CD4-positive, alpha-beta T cell (primary cell): ENCODE measurements at places on chromosomes 4 and X. TPM values are rescaled to one million over a fixed set of nuclear protein-coding genes. Genes with fewer than 3 reads are reported as not detected.

- no peaks in the 10 kb centered on the region for H3K4me1 ChIP-seq
- H3K27me3 ChIP-seq = peaks cover 2% of the 10 kb centered on the region
- no peak for DNase-seq
- no peak overlapping the region for H3K27ac ChIP-seq
- no peaks in the 10 kb centered on the region for H3K36me3 ChIP-seq
Measured at GRCh38 chr4:6527683-6528595, 47.0 kb upstream of the MAN2B2 start.

- H3K27me3 ChIP-seq = no peaks in the 10 kb centered on the region
- DNase-seq = no peak
- H3K4me1 ChIP-seq = no peaks in the 10 kb centered on the region
- H3K36me3 ChIP-seq = no peaks in the 10 kb centered on the region
- H3K4me3 ChIP-seq = no peak overlapping the region
Measured at GRCh38 chr4:97027728-97028410, 1115.4 kb downstream of the STPG2 start.

Gene NFXL1
- total RNA-seq = 9.0 TPM

GRCh38 chrX:16671005-16671404, 21.0 kb downstream of the S100G start:
- no peak overlapping the region for H3K27ac ChIP-seq
- H3K36me3 ChIP-seq = no peaks in the 10 kb centered on the region

GRCh38 chrX:40006106-40007017, 91.4 kb downstream of the BCOR start:
- H3K4me1 ChIP-seq = peaks cover 48% of the 10 kb centered on the region
- DNase-seq = no peak
- H3K27ac ChIP-seq = no peak overlapping the region
- H3K27me3 ChIP-seq = peaks cover 20% of the 10 kb centered on the region
- H3K36me3 ChIP-seq = no peaks in the 10 kb centered on the region

Gene TCEAL4
- total RNA-seq = 11.1 TPM

DNA sequence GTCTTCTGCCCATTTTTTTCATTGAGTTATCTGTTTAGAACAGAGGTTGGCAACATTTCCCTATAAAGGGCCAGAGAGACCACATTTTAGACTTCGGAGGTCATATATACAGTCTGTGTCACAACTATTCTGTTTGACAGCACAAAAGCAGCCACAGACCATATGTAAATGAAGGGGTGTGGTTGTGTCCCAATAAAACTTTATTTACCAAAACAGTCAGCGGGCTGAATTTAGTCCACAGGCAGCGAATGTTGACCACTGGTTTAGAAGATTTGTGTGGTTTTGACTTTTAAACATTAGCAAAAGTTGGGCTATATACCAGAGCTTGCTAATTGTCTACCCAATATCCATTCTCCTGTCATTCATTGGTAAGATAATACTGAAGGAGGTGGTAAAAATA, 150.8 kb downstream of the AMELX start:
- DNase-seq = no peak
- H3K27ac ChIP-seq = no peak overlapping the region

DNA sequence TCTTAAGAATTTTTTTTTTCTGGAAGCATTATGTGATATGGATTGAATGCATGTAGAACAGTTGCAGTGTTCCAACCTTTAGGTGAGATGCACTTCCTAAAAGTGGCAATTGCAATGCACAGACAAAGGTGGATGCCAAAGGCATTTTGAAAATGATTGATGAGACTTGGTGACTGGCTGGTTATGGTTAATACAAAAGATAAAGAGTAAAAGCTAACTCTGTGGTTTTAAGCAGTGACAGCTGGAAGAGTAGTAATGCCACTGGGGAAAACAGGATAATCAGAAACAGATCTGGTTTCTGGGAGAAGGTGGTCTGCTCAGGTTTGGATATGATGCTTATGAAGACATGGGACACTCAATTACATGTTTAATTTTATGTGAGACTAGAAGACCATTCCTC, 345.6 kb downstream of the RPA4 start:
- H3K4me3 ChIP-seq = no peak overlapping the region
- H3K27me3 ChIP-seq = no peaks in the 10 kb centered on the region
- no peak overlapping the region for H3K27ac ChIP-seq
- H3K4me1 ChIP-seq = no peaks in the 10 kb centered on the region

- H3K27me3 ChIP-seq = no peaks in the 10 kb centered on the region
- no peak overlapping the region for H3K4me3 ChIP-seq
Measured at GRCh38 chrX:52979568-52979967, 21.2 kb upstream of the FAM156A start.

DNA sequence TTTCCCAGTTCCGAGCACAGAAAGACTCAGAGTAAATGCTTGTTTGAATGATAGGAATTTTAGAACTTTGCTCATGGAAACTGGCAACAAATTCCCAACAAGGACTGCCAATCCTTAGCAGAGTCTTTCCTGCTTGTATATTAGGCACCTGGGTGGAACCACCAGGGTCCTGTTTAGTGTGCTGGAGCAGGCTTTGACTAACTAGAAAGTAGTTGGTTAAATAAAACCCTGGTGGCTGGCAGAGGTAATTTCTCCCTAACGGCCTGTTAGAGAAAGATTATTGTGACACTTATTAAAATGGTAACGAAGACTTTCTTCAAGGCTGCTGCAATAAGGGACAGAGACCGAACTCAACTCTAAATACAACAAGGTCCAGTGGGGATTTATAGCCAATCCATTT, 103.6 kb upstream of the TEX13D start:
- H3K4me1 ChIP-seq = peaks cover 24% of the 10 kb centered on the region
- H3K4me3 ChIP-seq = no peak overlapping the region
- no peaks in the 10 kb centered on the region for H3K36me3 ChIP-seq

Gene CCDC160
- total RNA-seq = not detected

- H3K4me3 ChIP-seq = peak overlapping the region; percentile 55
- H3K27me3 ChIP-seq = no peaks in the 10 kb centered on the region
- DNase-seq = no peak
- H3K27ac ChIP-seq = peak overlapping the region; percentile 42
- peaks cover 27% of the 10 kb centered on the region for H3K4me1 ChIP-seq
Measured at GRCh38 chr4:38805530-38806145, 1.0 kb upstream of the TLR1 start.

GRCh38 chr4:4541040-4541631, 712 bp downstream of the STX18 start:
- H3K4me1 ChIP-seq = peaks cover 32% of the 10 kb centered on the region
- H3K36me3 ChIP-seq = peaks cover 5% of the 10 kb centered on the region
- H3K27ac ChIP-seq = peak overlapping the region; percentile 81
- no peaks in the 10 kb centered on the region for H3K27me3 ChIP-seq
- H3K4me3 ChIP-seq = peak overlapping the region; percentile 92
- DNase-seq = peak; percentile 36

GRCh38 chrX:71997320-71997719, 86.7 kb downstream of the NHSL2 start:
- H3K4me3 ChIP-seq = no peak overlapping the region
- DNase-seq = no peak
- no peaks in the 10 kb centered on the region for H3K36me3 ChIP-seq
- H3K4me1 ChIP-seq = peaks cover 15% of the 10 kb centered on the region
- H3K27ac ChIP-seq = no peak overlapping the region
- H3K27me3 ChIP-seq = no peaks in the 10 kb centered on the region

GRCh38 chr4:151665022-151665784, 95.6 kb downstream of the GATB start:
- no peak for DNase-seq
- no peak overlapping the region for H3K4me3 ChIP-seq
- H3K27me3 ChIP-seq = no peaks in the 10 kb centered on the region
- H3K27ac ChIP-seq = no peak overlapping the region
- no peaks in the 10 kb centered on the region for H3K36me3 ChIP-seq
- no peaks in the 10 kb centered on the region for H3K4me1 ChIP-seq

Gene CNOT6L
- total RNA-seq = 234 TPM

Gene WNK3
- 0.16 TPM for total RNA-seq

GRCh38 chr4:1246111-1246881, 2.6 kb downstream of the CTBP1 start:
- no peaks in the 10 kb centered on the region for H3K27me3 ChIP-seq
- DNase-seq = no peak
- peaks cover 84% of the 10 kb centered on the region for H3K4me1 ChIP-seq
- H3K4me3 ChIP-seq = peak overlapping the region; percentile 95
- H3K36me3 ChIP-seq = peaks cover 17% of the 10 kb centered on the region

- H3K27me3 ChIP-seq = peaks cover 11% of the 10 kb centered on the region
- H3K27ac ChIP-seq = no peak overlapping the region
- no peaks in the 10 kb centered on the region for H3K4me1 ChIP-seq
- H3K36me3 ChIP-seq = no peaks in the 10 kb centered on the region
Measured at GRCh38 chr4:1490011-1490653, 83.9 kb upstream of the NKX1-1 start.

Gene NHSL2
- 1.3 TPM for total RNA-seq

Gene LIMCH1
- not detected for total RNA-seq

GRCh38 chr4:108336076-108336475, 167.3 kb upstream of the LEF1 start:
- no peak overlapping the region for H3K27ac ChIP-seq
- H3K4me3 ChIP-seq = no peak overlapping the region
- no peak for DNase-seq
- H3K27me3 ChIP-seq = no peaks in the 10 kb centered on the region

Gene TMEM192
- 4.6 TPM for total RNA-seq

GRCh38 chr4:7170012-7170411, 22.3 kb upstream of the SORCS2 start:
- peaks cover 5% of the 10 kb centered on the region for H3K4me1 ChIP-seq
- no peaks in the 10 kb centered on the region for H3K36me3 ChIP-seq
- no peak overlapping the region for H3K27ac ChIP-seq
- no peak overlapping the region for H3K4me3 ChIP-seq
- no peak for DNase-seq

GRCh38 chr4:171896426-171896825, 83.2 kb downstream of the GALNTL6 start:
- no peaks in the 10 kb centered on the region for H3K36me3 ChIP-seq
- no peak for DNase-seq
- H3K4me1 ChIP-seq = no peaks in the 10 kb centered on the region

- no peaks in the 10 kb centered on the region for H3K4me1 ChIP-seq
- H3K36me3 ChIP-seq = peaks cover 47% of the 10 kb centered on the region
- no peaks in the 10 kb centered on the region for H3K27me3 ChIP-seq
- H3K4me3 ChIP-seq = no peak overlapping the region
- no peak overlapping the region for H3K27ac ChIP-seq
Measured at GRCh38 chrX:40684092-40684491, 36.7 kb upstream of the CXorf38 start.

DNA sequence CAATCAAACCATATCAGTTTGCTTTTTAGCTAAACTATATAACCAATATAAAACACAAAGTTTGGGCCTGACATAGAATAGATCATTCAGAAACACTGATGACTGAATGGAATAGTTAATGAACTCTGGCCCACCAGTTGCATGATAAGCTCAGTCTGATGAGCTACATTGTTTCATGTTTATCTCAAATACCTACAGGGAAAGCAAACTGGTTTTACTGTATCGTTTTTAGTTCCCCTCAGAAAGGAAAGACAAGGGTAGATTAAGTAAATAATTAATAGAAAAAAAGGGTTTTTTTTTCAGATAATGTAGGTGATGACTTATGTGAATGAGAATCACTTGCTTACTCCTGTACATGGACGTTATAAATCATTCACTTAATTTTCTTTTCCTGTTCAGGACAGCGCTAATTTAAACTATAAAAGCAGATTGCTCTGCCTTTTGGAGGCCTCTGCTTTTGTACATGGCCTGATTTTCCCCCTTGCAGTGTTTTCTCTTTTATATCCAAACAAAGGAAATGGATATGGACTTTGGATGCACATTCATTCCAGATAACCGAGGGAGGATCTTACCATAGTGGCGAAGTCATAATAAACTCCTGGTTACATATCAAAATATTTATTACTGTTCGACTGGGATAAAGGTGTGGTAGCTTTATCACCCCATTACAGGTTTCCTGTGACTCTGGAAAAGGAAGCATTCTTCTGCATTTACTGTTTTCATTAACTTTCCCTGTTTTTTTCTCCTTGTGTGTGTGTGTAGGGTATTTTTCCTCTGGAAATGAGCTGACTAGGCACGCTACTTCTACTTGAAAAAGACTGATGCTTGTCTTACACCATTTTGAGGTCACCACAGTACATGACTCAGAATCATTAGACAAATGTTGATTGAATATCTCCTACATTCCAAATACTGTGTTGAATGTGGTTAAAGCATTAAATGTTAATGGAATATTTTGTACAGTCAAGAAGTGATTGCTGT, 373.1 kb upstream of the HS3ST1 start:
- no peaks in the 10 kb centered on the region for H3K27me3 ChIP-seq
- no peak for DNase-seq
- no peak overlapping the region for H3K27ac ChIP-seq
- no peaks in the 10 kb centered on the region for H3K36me3 ChIP-seq
- no peak overlapping the region for H3K4me3 ChIP-seq
- H3K4me1 ChIP-seq = no peaks in the 10 kb centered on the region

DNA sequence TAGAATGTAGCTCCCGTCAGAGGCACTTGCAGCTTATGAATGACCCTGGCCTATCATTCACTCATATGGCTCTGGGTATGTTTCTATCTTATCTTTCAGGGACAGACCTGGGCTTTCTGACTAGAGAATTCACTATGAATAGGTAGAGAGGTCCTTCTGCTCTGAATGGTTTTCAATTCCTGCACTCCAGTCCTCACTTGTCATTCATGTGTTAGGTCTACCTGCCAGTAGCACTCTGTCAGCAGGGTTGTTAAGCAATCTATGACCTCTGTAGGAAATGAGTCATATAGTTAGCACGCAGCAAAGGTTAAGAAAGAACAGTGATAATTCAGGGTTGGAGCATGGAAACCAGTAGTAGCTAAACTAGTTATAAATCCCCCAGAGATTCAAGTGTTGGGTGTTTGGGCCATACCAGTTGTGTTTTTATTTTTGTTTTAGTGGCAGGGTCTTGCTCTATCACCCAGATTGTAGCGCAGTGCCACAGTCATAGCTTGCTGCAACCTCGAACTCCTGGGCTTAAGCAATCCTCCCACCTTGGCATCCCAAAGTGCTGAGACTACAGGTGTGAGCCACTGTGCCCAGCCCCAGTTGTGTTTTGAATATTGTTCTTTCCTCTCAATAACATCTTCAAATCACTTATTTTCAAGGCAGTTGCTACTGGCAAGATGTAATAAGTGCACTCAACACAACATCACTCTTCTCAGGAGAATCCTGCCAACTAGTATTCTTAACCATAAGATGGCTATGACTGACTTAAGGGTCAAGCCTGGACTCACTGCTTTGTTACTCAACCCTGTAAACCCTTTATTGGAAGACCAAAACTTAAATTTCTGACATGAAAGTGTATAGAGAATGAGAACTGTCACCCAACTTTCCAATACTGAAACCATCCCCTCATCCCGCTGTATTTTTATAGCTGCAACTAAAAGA, 25.1 kb downstream of the ARL13A start:
- no peak overlapping the region for H3K4me3 ChIP-seq
- H3K27ac ChIP-seq = no peak overlapping the region
- H3K36me3 ChIP-seq = peaks cover 6% of the 10 kb centered on the region
- no peaks in the 10 kb centered on the region for H3K4me1 ChIP-seq
- no peaks in the 10 kb centered on the region for H3K27me3 ChIP-seq

- H3K36me3 ChIP-seq = no peaks in the 10 kb centered on the region
- H3K27me3 ChIP-seq = peaks cover 2% of the 10 kb centered on the region
- H3K27ac ChIP-seq = no peak overlapping the region
- no peak for DNase-seq
- H3K4me3 ChIP-seq = no peak overlapping the region
- H3K4me1 ChIP-seq = no peaks in the 10 kb centered on the region
Measured at GRCh38 chr4:145709843-145710242, 29.9 kb downstream of the C4orf51 start.

Gene ARHGAP6
- not detected for total RNA-seq

- no peaks in the 10 kb centered on the region for H3K36me3 ChIP-seq
- H3K4me1 ChIP-seq = no peaks in the 10 kb centered on the region
- H3K27me3 ChIP-seq = no peaks in the 10 kb centered on the region
- H3K4me3 ChIP-seq = no peak overlapping the region
- no peak for DNase-seq
Measured at GRCh38 chrX:18290200-18290599, 64.3 kb downstream of the SCML2 start.

- no peak overlapping the region for H3K27ac ChIP-seq
- peaks cover 19% of the 10 kb centered on the region for H3K4me1 ChIP-seq
- H3K27me3 ChIP-seq = peaks cover 54% of the 10 kb centered on the region
- no peaks in the 10 kb centered on the region for H3K36me3 ChIP-seq
Measured at GRCh38 chrX:119999087-119999634, 55.6 kb upstream of the NKAP start.
